NCI-H2227 treated with DMSO at 0.1 percent for 48 hours (cell line): ENCODE measurements at places on chromosomes 12 and 14.

GRCh38 chr14:29712601-29713000 lies 215.0 kb downstream of the PRKD1 start:
- DNase-seq: no peak

DNA sequence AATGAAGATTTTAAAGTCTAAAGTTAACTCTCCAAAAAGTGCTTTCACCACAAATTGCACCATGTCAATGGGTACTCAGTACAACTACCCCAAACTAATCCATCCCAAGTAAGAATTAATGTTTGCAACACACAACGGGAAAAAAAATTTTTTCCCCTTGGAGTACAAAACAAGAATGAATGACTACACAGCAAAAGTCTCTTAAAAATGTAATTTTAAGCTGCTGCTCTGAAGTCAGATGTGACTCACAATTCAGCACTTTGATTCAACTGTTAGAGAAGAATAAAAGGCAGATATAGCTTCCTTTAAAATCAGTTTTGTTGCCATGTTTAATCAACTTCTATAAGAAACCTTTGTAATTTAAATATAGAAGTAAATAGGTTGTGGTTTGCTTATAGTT lies 42.5 kb upstream of the VPS33A start:
- no peak for DNase-seq

DNA sequence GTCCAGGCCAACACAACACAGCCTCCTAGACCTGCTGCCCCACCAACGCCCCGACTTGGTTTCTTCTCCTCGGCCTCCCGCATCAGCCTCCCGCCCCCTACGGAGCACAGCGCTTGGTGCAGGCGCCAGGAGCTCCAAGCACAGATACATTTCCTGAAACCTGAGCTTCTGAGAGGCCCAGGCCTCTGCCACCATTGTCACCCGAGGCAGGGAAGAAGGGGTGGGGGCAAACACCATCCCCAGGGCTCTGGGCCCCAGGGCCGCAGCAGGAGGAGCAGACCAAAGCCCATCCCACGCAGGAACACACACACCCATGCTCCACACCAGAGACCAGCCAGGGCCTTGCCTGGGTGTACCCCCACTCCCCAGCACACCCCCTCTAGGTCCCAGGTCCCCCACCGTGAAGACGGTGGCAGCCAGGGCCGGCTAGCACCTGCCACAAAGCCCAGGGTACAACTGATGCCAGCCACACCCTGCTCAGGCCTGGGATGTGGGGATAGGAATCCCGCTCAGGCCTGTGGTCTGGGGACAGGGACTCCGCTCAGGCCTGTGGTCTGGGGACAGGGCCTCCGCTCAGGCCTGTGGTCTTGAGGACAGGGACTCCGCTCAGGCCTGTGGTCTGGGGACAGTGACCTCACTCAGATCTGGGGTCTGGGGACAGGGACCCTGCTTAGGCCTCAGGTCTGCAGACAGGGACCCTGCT lies 5.4 kb downstream of the JAG2 start:
- no peak for DNase-seq

DNA sequence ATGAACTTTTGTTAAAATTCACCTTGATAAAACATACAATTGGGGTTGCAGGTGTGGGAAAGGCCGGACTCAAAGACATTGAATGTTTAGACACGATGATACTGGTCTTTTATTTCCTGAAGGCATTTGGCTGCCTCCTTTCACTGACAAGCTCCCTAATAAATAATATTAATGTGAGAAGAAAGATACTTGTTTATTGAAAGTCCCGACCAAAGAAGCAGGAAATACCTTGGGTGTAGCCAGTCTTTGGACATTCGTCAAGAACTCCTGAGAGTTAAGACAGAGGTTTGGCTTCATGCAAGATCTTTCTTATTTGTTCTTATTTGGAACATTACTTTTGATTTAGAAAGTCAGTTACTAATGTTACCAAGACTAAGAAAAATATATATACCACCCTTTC lies 1133.8 kb upstream of the SEL1L start:
- DNase-seq: no peak

DNA sequence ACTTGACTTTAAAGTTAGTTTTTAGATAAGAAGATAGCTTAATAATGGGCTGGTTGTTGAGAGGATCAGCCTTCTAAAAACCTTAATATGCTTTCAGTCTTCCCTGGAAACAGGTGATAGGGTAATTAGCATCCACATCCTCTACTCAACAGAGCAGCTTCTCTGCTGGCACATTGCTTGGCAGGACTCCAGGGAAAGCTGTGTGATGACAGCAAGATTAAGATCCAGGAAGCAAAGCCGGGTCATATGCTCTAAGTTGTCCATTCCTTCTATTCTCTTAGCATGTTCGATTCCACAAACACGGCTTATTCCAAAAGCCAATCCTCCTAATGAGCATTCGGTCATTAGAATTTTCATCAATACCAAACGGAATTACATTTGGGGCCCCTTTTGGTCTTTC lies 87.0 kb downstream of the HMGA2 start:
- no peak for DNase-seq

DNA sequence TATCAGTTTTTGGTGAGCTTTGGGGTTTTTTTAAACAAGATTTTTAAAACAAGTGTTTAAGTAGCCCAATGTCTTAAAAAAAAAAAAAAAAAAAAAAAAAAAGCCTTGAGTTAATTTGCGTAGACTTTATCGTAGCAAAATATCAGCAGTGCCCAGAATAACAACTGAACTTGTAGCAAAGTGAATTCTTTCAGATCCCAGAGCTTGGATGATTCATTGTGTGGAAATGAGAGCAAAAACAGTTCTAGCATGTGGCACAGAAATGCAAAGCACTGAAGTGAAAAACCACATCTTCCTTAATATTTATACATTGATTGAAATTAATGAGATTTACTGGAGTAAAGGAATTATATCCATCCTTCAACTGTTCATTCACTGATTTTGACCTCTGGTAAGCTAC lies 258.1 kb downstream of the EGLN3 start:
- no peak for DNase-seq

- no peak for DNase-seq
Observed at GRCh38 chr12:104638851-104639240, 182.1 kb downstream of the CHST11 start.
